Activated CD4-positive, alpha-beta T cell treated with anti-CD3 and anti-CD28 coated beads for 1 hour (primary cell): ENCODE measurements at places on chromosomes 4 and X.

- DNase-seq, result no peak
Measured at GRCh38 chr4:10237131-10237530, 120.5 kb upstream of the WDR1 start.

DNA sequence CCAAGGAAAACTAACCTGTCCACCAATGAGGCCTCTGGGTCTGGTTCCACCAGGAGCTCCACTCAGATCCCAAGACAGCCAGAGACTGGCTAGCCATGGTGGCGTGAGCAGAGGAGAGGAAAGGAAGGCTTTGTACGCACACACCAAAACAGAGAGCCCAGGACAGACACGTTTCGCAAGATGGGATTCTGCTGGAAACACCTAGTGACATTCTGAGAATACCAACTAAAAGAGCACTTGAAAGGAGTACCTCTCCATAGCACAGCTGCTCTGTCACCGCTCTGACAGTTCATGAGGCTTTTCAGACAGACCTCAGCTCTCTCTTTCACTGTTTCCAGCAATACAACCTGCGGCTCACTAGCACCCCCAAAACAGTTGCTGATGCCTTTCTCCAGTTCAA lies 105.0 kb downstream of the SH3KBP1 start:
- DNase-seq, result no peak

GRCh38 chrX:96244955-96245354 lies 439.7 kb upstream of the DIAPH2 start:
- no peak for DNase-seq

DNA sequence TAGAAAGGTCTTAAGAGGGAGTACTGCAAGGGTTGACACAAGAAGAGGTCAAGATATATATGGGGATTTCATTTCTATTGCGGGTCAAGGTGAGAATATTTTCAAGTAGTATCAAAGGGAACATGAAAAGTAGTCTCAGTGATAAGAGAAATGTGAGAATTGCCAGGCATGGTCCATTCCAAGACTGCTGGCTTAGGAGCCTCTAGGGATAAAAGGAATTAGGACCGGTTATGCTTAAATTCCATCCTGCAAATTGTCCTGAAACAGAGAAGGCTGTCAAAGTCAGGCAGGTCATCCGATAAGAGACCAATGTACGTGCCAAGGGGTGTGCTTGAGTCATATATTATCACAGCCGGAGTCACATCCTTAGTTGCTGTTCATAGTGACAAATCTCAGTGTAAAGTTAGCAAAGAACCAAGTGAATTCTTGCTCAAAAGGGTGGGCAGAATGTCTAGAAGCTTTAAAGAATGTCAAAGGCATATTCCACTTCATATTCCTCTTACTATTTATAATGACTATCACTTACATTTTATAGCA lies 133.6 kb downstream of the CBLL2 start:
- DNase-seq, result no peak

DNA sequence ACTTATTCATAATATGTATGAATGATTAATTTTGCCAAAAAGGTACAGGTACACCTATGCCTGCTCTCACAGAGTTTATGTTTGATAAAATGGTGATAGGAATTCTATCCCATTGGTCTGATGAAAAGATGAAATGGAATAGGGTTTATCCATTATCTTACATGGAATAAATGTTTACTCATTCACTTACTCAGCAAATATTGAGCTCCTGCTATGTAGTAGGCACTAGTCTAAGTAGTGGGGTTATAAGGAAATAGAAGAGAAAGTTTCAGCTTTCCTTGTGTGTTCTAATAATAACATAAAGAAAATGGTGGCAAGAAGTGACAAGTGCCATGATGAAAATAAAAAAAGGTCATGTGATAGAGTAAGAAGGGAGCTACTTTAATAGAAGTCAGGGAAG lies 12.4 kb upstream of the SLC10A7 start:
- DNase-seq, result no peak

DNA sequence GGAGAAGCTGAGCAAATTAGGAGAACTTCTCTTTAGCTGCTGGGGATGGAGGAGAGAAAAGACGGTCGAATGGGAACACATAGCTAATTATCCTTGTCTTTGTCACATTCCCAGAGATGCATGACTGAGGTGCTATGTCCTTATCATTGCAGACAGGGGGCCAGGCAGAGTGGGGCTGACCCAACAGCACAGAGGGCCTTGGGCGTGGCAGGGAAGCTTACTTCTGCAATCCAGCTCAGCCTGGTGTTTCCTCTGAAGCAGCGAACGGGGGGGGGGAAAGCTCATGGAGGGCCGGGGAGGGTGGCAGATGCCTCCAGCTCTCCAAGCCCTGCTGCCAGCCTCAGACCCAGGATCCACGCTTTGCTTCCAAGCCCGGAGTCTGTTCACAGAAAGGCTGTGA lies 50.8 kb upstream of the HOPX start:
- DNase-seq, result no peak

- DNase-seq, result no peak
Measured at GRCh38 chr4:100189820-100190642, at the start of gene DDIT4L. DDIT4L (minus strand) TSS chr4:100190468; CDS start chr4:100189983, 485 bp downstream.

GRCh38 chr4:152014280-152014679 lies 253.5 kb upstream of the GATB start:
- no peak for DNase-seq

GRCh38 chr4:3226467-3226866 lies 22.5 kb upstream of the MSANTD1 start:
- no peak for DNase-seq

DNA sequence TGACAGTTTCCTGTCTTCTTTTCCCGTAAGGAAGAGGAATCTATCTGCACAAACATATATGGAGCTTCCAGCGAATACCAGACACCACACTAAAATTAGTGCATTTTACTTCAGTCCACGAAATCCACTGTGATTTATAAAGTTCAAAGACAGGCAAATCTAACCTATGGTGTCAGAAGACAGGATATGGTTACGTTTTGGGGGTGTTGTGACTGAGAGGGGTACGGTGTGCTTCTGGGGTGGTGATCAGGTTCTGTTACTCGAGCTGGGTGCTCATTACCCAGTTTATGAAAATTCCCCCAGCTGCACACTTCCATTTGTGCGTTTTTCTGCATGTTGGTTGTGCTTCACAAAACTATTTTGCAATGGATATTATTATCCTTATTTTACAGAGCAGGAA lies 10.3 kb downstream of the VGLL1 start:
- no peak for DNase-seq

DNA sequence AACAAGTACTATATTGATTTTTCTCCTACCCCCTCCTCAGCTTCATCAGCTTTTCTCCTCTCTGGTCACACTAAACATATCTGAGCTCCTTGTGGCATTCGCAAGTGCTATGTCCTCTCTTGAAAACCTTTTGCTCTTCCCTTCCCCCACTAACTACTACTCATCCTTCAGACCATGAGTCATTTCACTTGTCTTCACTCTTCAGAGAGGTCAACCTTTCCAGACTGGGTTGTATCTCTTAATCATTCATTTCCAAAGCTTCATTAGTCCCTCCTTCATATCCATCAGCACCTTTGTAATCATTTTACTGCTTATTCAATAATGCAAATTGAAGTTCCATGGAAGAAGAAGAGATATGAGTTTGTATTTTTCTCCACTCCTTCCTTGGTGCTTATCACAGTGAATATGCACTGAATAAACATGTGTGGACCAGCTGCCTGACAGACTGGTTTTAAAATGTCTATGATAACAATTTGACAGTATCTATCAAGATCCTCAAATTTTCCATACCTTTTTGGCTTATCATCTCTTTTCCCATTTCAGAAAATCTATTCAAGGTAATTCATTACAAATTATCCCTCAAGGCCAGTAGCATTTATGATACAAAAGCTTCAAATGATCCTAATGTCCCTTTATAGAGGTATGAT lies 28.4 kb downstream of the DDX60L start:
- DNase-seq, result no peak

- DNase-seq, result no peak
Measured at GRCh38 chr4:52984462-52984881, 122.4 kb downstream of the RASL11B start.

GRCh38 chrX:24658421-24658820 lies 11.3 kb upstream of the PCYT1B start:
- DNase-seq, result no peak

DNA sequence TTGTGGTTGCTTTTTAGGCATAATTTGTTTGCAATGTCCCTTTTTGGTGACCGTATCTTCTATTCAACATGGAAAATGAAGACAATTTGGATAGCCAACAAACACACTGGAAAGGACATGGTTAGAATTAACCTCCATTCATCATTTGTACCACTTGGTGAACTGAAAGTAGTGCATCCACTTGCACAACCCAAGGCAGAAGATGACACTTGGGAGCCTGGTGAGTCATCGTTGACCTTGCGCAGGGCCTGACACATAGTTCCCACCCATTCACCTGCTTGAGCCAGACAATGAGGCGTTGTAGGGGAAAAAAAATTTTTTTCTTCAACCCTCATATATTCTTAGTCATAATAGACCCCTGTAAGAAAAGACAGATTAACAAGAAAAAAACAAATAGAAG lies 32.4 kb downstream of the EGF start:
- no peak for DNase-seq

- no peak for DNase-seq
Measured at GRCh38 chr4:58144721-58145120, 1034.5 kb upstream of the IGFBP7 start.

DNA sequence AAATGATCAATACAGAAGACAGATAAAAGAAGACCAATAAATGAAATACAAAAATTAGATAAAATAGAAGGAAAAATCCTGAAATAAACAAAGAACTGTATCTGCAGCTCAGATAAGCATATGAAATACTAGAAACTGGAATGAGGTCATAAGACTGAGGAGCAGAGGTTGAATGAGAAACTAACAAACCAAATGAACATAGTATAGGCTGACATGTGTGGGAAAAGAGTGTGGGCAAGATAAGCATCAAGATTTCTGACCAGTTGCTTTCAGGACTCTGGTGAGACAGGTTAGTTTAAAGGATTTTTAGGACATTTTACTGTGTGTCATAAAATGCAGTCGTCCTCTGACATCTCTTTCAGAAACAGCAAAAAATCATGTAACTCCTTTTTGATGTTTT lies 2073.2 kb upstream of the TENM3 start:
- no peak for DNase-seq

DNA sequence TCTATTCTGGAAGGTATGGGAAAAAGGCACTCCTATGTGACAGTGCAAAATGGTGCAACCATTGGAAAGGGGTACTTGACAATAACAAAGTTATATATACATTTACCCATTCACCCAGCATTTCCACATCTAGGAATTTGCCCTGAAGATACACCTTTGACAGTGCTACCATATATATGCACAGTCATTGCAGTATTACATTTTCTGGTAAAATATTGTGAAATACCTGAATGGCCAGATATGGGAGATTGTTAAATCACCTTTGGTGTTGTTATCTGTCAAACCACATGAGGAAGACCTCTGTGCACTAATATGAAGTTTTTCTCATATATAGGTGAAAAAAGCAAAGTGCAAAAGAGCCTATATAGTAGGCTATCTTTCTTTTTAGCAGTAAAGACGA lies 53.5 kb downstream of the SMAD1 start:
- DNase-seq, result no peak

DNA sequence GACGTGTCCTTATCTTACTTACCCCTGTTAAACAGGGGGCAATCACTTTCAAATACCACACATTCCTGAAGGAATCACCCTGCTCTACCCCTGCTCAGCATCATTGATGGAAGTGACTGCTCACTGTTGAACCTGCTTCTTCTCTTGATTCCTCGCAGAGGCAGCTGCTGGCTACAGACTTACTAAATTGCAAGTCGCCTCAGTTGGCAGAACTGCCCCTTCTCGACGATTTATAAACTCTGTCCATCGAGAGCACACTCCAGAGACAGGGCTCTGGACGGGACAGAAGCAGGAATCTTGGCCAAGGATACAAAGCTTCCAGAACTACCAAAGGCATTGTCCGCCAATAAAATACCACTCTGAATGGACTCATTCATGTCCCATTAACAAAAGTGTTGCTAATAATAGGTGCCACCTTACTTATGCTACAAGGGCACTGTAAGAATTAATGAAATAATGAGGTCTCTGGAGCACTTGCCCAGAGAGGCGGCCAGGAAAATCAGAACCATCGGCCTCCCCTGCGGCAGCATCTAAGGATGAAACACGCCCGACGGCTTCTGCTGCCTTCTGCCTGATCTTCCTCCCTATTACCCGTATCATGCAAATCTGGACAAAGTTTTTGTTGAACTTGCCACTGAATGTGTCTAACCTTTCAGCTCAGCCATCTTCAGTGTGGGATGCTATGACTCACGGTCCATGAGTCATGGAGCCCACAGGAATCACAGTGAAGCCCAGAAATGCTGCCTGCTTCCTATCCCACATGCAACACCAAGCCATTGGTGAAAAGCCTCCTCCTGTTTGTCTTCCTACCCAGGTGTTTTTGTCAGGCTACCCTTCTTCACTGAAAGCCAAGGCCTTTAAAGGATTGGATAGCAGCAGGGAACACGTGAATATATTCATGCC lies 164.9 kb downstream of the MAML3 start:
- DNase-seq, result no peak

GRCh38 chr4:3353752-3354454 lies 61.1 kb downstream of the RGS12 start:
- DNase-seq, result no peak

DNA sequence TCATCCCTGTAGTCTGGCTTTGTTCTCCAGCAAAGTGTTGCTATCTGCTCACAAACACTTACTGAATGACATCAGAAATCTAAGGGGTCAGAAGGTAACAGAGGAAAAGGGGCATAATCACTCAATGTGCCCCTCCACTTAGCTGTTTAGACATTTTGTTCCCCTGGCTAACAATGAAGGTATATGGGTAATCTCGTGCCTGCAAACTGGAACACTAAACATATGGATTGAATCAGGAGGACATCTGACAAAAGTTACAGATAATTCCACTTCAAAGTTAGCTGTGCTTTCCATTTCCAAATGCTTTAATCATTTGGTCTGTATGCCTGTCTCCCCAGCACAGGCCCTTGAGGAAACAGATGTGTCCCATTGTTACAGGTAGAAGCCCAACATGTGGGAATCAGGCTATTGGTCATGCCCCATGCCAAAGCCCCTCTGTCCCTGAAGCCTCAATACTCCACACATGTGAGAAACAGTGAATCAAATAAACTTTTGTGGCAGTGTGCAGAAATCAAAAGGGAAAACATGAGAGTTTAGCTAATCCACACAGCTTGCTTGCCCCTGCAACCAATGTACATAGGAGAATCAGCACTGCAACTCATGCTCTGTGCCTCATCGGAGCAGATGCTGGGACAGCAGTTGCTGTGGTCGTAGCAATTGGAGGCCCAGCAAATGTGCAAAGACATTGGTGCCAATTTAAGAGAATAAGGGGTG lies 111.7 kb downstream of the RNF150 start:
- DNase-seq, result no peak

- no peak for DNase-seq
Measured at GRCh38 chrX:19344661-19345060, 934 bp downstream of the PDHA1 start.

GRCh38 chr4:42809419-42810084 lies 83.0 kb upstream of the GRXCR1 start:
- DNase-seq, result no peak

GRCh38 chrX:63739885-63740284 lies 45.1 kb downstream of the ARHGEF9 start:
- DNase-seq, result no peak
